ENCODE measurements at places on chromosomes 7 and 10.

DNA sequence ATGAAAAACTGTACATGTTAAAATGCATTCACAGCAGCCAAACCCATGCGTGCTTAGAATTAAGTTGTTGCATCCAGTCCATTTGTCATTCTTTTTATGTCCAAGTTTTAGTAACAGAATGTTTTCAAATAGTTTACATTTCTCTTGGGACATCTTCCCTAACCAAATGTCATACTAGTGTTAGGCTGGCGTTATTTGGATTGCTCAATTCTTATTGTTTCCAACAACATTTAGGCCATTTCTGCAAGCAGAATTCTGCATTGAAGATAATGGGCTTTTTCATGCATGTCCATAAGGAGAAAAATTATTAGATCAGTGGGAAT is 203.0 kb downstream of the HIBADH start:
- DNase-seq = no peak

GRCh38 chr10:133072196-133072595 is 15.5 kb upstream of the ADGRA1 start:
- no peak for DNase-seq

DNA sequence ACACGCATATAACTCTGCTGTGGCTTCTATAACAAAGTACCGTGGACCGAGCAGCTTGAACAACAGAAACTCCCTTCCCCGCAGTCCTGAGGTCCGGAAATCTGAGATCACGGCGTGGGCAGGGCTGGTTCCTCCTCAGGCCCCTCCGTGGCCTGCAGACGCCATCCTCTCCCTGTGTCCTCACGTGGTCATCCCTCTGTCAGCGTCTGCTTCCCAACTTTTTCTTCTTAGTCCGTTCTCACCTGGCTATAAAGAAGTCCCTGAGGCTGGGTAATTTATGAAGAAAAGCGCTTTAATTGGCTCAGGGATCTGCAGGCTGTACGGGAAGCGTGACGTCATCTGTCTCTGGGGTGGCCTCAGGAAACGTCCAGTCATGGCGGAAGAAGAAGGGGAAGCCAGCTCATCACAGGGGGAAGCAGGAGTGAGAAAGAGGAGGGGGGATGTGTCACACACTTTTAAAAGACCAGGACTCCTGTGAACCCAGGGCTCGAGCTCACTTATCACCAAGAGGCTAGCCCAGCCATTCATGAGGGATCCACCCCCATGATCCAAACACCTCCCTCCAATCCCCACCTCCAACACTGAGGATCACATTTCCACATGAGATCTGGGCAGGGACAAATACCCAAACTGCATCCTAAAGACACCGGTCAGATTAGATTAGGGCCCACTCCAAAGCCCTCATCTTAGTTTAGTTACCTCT is 91.2 kb upstream of the INSIG1 start:
- DNase-seq = no peak

DNA sequence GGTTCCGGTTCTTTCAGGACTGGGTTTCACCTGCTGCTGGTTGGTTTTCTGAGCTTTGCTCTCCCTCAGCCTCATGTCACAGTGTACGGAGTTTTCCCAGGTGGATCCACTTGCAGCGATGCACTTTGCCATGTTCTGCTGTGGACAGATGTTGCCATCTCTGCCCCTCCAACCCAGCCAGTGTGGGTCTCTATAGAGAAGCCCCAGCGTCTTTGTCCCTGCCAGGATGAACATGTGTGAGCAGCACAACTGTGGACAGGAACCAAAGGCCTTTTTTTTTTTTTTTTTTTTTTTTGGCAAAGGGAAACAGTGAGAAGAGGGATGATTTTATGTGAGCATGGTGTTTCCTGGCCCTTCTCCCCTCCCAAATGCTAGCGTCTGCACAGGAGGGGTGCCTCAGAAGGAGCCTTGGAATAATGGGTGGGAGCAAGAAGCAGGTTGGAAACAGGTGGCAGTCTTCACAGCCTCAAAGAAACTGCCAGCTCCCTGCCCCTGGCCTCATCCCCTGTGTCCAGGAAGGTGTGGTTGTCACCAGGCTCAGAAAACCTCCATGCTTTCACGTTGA is 106.5 kb downstream of the RPS24 start:
- no peak for DNase-seq

- no peak for DNase-seq
Measured at GRCh38 chr7:101631224-101631714, 2.2 kb upstream of the MYL10 start.

- DNase-seq = peak; percentile 62
Measured at GRCh38 chr7:108067844-108068243, 62.3 kb downstream of the LAMB4 start.

GRCh38 chr10:22369434-22370072 is 24.3 kb downstream of the SPAG6 start:
- no peak for DNase-seq

- DNase-seq = no peak
Measured at GRCh38 chr7:29547421-29547820, 16.2 kb upstream of the PRR15 start.

- no peak for DNase-seq
Measured at GRCh38 chr10:64174666-64175255, 653.6 kb downstream of the REEP3 start.

- DNase-seq = no peak
Measured at GRCh38 chr7:50856806-50857205, 74.1 kb upstream of the GRB10 start.

DNA sequence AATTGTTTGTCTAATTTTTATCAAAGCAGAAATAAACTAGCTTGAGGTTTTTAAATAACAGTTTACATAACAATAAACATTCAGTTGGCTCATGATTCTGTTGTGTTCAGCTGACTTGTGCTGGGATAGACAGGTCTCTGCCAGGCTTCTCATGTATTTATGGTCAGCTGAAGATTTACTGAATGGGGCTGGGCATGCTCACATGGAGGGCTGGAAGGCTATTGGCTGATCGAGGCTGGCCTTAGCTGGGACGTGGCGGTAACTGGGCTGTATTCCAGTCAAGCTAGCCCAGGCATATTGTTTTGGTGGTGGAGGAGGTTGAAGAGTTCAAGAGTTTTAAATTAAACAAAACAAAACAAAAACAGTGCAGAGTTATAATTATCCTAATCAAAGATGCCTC is 251.0 kb upstream of the MTPN start:
- DNase-seq = no peak

- DNase-seq = peak; percentile 54
Measured at GRCh38 chr7:147245274-147245673, 1128.7 kb downstream of the CNTNAP2 start.

GRCh38 chr10:113159563-113159962 is 209.5 kb downstream of the TCF7L2 start:
- DNase-seq = no peak

DNA sequence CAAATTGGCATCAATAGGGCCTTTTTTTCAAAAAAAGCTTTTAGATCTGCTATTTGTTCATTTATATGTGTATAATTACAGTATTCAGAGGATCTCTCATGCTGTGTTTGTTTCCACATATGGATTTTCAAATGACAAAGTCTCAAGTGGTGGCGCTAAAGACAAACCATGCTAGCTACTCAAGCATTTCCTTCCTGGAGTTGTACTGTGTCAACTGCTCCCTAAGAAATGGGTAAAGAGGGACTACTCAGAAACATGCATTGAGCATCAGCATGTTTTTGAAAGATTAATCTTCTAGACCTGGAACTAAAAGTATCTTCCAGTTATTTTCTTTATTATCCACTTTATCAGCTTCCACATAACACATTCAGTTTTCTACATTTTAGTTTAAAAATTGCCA is 12.7 kb downstream of the CNTNAP2 start:
- peak; percentile 30 for DNase-seq
